ENCODE measurements at places on chromosomes 3 and 15. TPM values are rescaled to one million over a fixed set of nuclear protein-coding genes. Genes with fewer than 3 reads are reported as not detected.

- no peak overlapping the region for H3K27ac ChIP-seq
- H3K27me3 ChIP-seq, result no peaks in the 10 kb centered on the region
- peaks cover 4% of the 10 kb centered on the region for H3K4me1 ChIP-seq
- DNase-seq, result no peak
- no peaks in the 10 kb centered on the region for H3K36me3 ChIP-seq
These were observed 379.5 kb upstream of the SUCLG2 start for GRCh38 chr3:68033867-68034266.

DNA sequence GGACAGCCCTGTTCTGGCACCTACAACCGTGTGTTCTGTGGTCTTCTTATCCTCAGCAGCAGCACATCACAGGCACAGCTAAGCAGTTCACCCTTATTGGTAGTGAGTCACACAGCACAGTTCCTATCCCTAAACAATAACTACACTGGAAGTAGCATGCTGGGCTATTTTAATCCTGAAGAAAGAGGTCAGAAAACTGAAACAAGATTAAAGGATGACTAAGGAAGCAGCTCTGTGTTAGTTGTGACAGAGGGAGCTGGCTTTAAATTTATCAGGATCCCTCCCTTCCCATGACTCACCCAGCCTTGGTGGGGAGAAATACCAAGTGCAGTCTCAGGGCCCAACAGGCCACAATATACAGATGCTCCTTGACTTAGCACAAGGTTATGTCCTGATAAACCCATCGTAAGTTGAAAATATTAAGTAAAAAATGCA is 144.3 kb downstream of the ERC2 start:
- H3K27ac ChIP-seq, result no peak overlapping the region
- no peak overlapping the region for H3K4me3 ChIP-seq
- no peak for DNase-seq
- no peaks in the 10 kb centered on the region for H3K27me3 ChIP-seq
- no peaks in the 10 kb centered on the region for H3K4me1 ChIP-seq

- no peak overlapping the region for H3K4me3 ChIP-seq
- H3K27ac ChIP-seq, result no peak overlapping the region
- H3K27me3 ChIP-seq, result no peaks in the 10 kb centered on the region
- H3K36me3 ChIP-seq, result no peaks in the 10 kb centered on the region
- no peaks in the 10 kb centered on the region for H3K4me1 ChIP-seq
These were observed 72.3 kb downstream of the CD200R1L start for GRCh38 chr3:112774293-112774926.

GRCh38 chr15:66644869-66645268 is 57.2 kb upstream of the SMAD6 start:
- no peak overlapping the region for H3K4me3 ChIP-seq
- no peaks in the 10 kb centered on the region for H3K36me3 ChIP-seq
- DNase-seq, result no peak
- no peaks in the 10 kb centered on the region for H3K27me3 ChIP-seq
- H3K27ac ChIP-seq, result peak overlapping the region; percentile 21

GRCh38 chr15:35427496-35427895 is 118.5 kb downstream of the DPH6 start:
- no peak overlapping the region for H3K27ac ChIP-seq
- H3K36me3 ChIP-seq, result no peaks in the 10 kb centered on the region
- H3K27me3 ChIP-seq, result no peaks in the 10 kb centered on the region

- no peak overlapping the region for H3K4me3 ChIP-seq
- no peak overlapping the region for H3K27ac ChIP-seq
- H3K27me3 ChIP-seq, result no peaks in the 10 kb centered on the region
These were observed 502.9 kb downstream of the PDCD6IP start for GRCh38 chr3:34301313-34301712.

GRCh38 chr15:71807691-71808091 is 2.7 kb upstream of the NR2E3 start:
- no peak for DNase-seq
- no peaks in the 10 kb centered on the region for H3K36me3 ChIP-seq
- H3K27me3 ChIP-seq, result no peaks in the 10 kb centered on the region
- peaks cover 7% of the 10 kb centered on the region for H3K4me1 ChIP-seq

DNA sequence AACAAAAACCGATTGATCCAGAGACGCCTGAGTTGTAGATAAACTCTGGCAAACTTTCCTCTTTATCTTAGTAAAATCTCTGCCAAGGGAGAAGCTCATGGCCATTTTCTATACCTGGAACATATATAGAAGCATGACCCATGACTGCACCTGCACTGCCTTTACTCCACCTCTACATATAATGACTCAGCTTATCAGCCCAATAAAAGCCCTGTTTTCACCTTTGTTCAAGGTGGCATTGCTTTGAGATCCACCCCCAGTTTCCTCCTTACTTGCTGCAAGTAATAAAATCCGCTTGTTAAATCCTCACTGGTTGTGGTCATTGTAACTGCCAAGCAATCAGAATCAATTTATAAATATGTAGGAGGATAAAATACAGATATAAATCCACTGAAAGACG is 1280.4 kb downstream of the NSUN3 start:
- no peak overlapping the region for H3K27ac ChIP-seq
- no peak for DNase-seq
- H3K27me3 ChIP-seq, result no peaks in the 10 kb centered on the region
- no peak overlapping the region for H3K4me3 ChIP-seq
- H3K36me3 ChIP-seq, result no peaks in the 10 kb centered on the region

DNA sequence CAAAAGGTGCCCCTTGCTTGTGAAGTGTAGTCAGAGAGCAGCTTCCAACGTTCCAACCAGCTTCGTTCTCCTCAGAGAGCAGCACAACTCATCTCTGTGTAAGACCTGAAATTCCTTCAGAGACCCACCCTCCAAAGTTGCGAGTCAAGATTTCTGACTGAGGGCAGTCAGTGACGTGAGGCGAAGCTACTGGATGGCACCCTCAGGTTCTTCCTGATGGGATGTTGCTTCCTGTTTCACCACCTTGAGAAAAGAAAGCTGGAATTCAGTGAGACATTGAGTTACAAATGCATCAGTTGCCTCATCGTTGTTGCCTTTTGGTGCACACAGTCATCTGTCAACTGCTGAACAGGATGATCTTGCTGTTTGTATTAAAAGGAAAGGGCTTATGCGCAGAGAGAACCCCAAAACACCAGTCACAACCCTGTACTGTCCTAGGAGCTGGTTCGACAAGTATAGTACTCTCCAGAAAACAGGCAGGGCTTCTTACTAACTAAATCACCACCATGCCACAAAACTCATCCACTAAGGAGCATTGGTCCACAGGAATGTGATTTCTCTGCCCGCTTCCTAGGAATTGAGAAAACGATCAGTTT is at the start of gene CERS3:
CERS3 (minus strand) TSS at position 118 of the 596 bp plus-strand sequence. CDS start 27,101 bp downstream, outside the sequence.
- no peaks in the 10 kb centered on the region for H3K27me3 ChIP-seq
- no peak within 1 kb of the TSS for H3K4me3 ChIP-seq
- no peak within 1 kb of the TSS for H3K27ac ChIP-seq
- H3K36me3 ChIP-seq, result no peaks in the 10 kb centered on the region
- H3K4me1 ChIP-seq, result no peaks in the 10 kb centered on the region
- DNase-seq, result no peak

- no peaks in the 10 kb centered on the region for H3K36me3 ChIP-seq
- H3K4me1 ChIP-seq, result no peaks in the 10 kb centered on the region
- no peak overlapping the region for H3K4me3 ChIP-seq
- no peak for DNase-seq
These were observed 54.3 kb downstream of the BDH1 start for GRCh38 chr3:197501496-197501878.

DNA sequence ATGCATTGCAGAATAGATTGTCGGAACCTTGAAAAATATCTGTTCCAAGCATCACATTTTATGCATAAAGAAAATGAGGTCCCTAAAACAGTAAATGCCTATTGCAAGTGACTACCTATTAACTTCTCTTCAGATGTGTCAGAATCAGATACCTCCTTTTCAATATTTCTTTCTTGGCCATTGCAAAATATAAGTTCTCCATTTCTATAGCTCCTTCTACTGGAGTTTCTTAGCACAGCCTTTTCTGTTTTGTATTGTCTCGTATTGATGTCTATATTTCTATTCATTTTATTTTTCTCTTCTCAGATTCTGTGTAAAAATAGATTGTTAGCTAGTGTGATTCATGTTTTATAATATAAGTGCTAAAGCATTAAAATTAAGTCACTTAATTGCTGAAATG is 63.4 kb downstream of the PPARG start:
- no peak overlapping the region for H3K4me3 ChIP-seq
- no peaks in the 10 kb centered on the region for H3K27me3 ChIP-seq
- no peak for DNase-seq
- no peak overlapping the region for H3K27ac ChIP-seq

DNA sequence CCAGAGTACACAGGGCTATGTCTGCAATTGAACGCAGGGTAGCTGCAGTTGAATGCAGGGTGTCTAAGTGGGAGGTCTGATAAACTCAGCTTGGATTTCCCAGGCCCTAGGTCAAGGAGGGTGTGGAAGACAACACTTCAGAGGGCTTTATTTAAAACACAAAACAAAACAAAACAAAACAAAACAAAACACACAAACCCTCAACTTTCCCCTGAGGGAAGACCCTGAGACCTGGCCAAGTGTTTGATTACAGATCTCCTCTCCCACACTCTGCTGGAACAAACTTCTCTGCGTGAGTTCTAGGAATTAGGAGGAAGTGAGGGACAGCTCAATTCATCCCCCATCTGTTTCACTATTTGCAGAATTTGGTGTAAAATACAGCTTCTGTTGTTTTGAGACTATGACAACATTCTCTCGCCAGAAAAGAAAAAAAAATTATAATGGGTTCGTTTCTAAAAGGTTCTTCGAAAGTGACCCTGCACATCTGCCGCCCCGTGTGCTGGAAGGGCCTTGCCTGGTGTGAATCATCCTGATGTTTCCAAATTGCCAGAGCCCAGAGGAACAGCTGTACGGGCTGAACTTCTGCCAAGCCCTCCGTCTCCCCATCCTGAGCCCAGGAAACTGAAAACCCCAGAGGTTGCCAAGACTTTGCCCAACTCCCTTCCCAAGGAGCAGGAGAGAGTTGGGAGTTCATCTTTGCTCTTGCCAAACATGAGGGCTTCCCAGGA is 73.3 kb upstream of the RAD18 start:
- peak overlapping the region; percentile 22 for H3K4me3 ChIP-seq
- peak; percentile 67 for DNase-seq
- H3K36me3 ChIP-seq, result no peaks in the 10 kb centered on the region
- peaks cover 5% of the 10 kb centered on the region for H3K4me1 ChIP-seq
- no peak overlapping the region for H3K27ac ChIP-seq

DNA sequence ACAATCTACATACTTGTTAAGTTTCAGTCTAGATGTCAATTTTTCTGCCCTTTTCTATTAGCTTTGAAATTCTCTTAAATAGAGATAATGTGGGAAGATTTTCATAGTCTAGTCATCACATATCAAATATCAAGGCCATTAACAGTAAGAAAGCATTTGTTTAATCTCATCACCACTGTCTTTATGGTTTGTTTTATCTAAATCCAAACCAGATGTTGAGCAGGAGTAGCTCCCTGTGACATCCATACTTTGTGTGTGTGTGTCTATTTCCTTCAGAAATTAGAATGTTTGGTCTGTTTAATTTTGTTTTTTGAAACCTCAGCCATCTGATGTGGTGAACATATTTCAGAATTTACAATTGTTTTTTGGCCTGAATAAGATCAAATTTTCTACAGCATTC is 23.1 kb upstream of the GOLGA8B start:
- no peaks in the 10 kb centered on the region for H3K4me1 ChIP-seq
- no peak overlapping the region for H3K27ac ChIP-seq
- no peaks in the 10 kb centered on the region for H3K36me3 ChIP-seq
- H3K27me3 ChIP-seq, result no peaks in the 10 kb centered on the region
- H3K4me3 ChIP-seq, result no peak overlapping the region

- no peak overlapping the region for H3K4me3 ChIP-seq
- H3K4me1 ChIP-seq, result no peaks in the 10 kb centered on the region
- H3K27ac ChIP-seq, result no peak overlapping the region
- H3K27me3 ChIP-seq, result no peaks in the 10 kb centered on the region
These were observed 60.0 kb upstream of the WNT5A start for GRCh38 chr3:55546866-55547669.

- peaks cover 7% of the 10 kb centered on the region for H3K4me1 ChIP-seq
- no peaks in the 10 kb centered on the region for H3K27me3 ChIP-seq
- no peaks in the 10 kb centered on the region for H3K36me3 ChIP-seq
- H3K4me3 ChIP-seq, result no peak overlapping the region
These were observed 109.2 kb upstream of the TPM1 start for GRCh38 chr15:62933386-62933785.

- H3K36me3 ChIP-seq, result peaks cover 10% of the 10 kb centered on the region
- peaks cover 8% of the 10 kb centered on the region for H3K4me1 ChIP-seq
- no peak overlapping the region for H3K4me3 ChIP-seq
- no peaks in the 10 kb centered on the region for H3K27me3 ChIP-seq
These were observed 13.0 kb upstream of the SLC28A1 start for GRCh38 chr15:84871428-84871985.

- H3K4me1 ChIP-seq, result peaks cover 17% of the 10 kb centered on the region
- no peaks in the 10 kb centered on the region for H3K27me3 ChIP-seq
- peak within 1 kb of the TSS; percentile 81 for H3K4me3 ChIP-seq
- DNase-seq, result peak; percentile 97
- H3K36me3 ChIP-seq, result peaks cover 8% of the 10 kb centered on the region
- H3K27ac ChIP-seq, result peak within 1 kb of the TSS; percentile 84
These were observed at the start of the genes BTD and HACL1 for GRCh38 chr3:15601399-15602145. TSS of gene BTD (plus strand) at chr3:15601745. CDS start at chr3:15635440, 33,695 bp downstream. TSS of gene HACL1 (minus strand) at chr3:15601569. CDS start at chr3:15601463, 106 bp downstream.

DNA sequence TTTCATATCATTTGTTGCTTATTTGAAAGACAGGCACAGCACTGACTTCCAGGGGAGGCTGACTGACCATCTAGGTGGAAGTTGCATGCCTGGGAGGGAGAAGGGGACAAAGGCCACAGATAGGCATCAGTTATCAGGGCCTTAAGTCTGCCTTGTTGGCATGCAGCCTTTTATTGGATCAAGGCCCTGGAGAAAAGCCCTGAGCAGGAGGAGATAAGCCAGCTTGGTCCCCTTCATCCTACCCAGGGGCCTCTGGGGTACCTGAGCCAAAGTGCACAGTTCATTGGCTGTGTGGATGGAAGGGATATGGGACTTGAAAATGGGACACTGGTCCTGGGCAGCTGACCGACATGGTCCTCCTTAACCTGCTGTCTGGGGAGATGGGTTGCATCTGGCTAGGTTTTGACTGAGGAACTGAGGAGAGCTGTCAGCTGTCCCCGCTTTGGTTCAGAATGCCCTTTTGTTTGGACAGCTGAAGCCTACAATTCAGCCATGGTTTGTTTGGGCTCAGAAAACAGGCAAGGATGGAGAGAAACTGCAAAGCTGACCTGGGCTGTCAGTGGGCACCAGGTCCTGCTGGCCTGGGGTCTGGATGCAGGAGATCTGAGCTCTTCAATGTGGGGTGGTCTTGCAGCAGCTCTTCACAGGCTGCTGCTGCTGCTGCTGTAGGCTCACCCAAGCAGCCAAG is 60.0 kb downstream of the FLNB start:
- no peaks in the 10 kb centered on the region for H3K27me3 ChIP-seq
- H3K4me1 ChIP-seq, result peaks cover 14% of the 10 kb centered on the region
- DNase-seq, result no peak
- H3K27ac ChIP-seq, result peak overlapping the region; percentile 86
- H3K36me3 ChIP-seq, result no peaks in the 10 kb centered on the region
- H3K4me3 ChIP-seq, result no peak overlapping the region

GRCh38 chr3:22620498-22620897 is 582.6 kb upstream of the UBE2E2 start:
- H3K27ac ChIP-seq, result no peak overlapping the region
- no peaks in the 10 kb centered on the region for H3K27me3 ChIP-seq
- no peaks in the 10 kb centered on the region for H3K36me3 ChIP-seq
- H3K4me1 ChIP-seq, result no peaks in the 10 kb centered on the region

The ADGRG7 gene
- not detected for total RNA-seq

The NEK10 gene
- not detected for total RNA-seq

The SUMF1 gene
- 98.4 TPM for total RNA-seq

The RARRES1 gene
- 520 TPM for total RNA-seq

The ITIH1 gene
- 2.0 TPM for total RNA-seq

The TM4SF18 gene
- total RNA-seq, result 6.2 TPM

The CCR4 gene
- total RNA-seq, result 3.1 TPM

The BOC gene
- total RNA-seq, result 31.3 TPM

Data from ascending aorta (tissue), 2 donors.